ENCODE measurements at places on chromosomes 16 and 17.

DNA sequence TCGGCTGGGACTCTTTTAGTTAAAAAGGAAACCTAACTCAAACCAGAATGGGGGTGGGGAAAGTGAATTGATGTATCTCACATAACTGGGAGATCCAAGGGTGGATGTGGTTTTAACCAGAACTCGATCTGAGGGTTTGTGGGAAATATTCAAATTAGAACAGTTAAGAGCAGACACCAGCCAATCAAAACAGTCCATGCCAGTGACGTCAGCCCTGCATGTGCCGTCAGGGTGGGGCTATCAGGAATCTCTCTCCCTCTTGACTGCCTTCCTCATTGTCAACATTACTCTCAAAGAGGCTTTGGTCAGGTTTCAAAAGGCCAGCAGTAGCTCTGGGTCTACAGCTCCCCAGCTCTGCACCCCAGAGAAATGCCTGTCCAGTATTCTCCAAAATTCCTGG is 94.2 kb upstream of the HSBP1 start:
- peak; percentile 67 for DNase-seq

DNA sequence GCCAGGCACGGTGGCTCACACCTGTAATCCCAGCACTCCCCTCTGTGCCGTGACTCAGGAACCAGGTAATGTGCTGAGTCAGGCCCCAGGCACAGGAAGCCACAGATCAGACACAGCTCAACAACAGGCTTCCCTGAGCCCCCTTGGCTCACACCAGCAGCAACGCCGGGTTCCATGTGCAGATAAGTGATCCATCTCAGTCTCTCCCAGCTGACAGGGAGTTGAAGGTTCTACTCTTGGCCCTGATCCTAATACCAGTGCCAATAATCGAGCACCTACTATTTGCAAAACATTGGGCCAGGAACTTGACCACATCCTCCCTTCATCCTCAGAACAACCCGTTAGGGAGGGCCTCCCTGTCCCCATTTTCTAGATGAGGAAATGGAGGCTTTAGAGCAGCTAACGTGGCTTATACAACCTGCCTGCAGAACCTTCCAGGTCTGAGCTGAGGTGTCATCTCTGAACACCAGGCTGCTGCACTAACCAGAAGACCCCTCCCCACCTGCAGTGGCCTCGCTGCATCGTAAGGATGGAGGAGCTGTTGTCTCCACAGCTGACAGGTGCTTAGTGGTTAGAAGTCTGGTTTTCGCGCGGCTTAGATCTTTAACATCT is 64.8 kb upstream of the AMZ2 start:
- DNase-seq = no peak

GRCh38 chr17:81576621-81577277 is 24.6 kb upstream of the FAAP100 start:
- peak; percentile 88 for DNase-seq

DNA sequence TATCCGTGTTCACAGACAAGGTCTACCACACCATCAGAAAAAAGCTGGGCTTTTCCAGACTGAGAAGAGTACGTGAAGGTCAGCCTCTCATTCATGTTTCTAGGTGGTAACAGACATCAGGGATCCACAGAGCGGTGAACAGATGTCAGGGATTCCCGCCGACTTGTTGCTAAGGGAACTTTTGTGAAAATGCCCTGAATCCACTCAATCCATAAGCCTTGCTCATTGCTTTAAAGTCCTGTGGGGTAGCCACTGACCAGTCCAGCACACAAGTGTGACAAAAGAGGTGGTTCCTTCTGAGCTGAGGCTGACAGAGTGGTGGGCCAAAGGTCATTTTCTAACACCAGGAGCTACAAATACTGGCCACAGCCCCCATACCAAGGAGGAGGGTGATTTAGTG is 5.9 kb downstream of the GAS7 start:
- no peak for DNase-seq

- no peak for DNase-seq
These were observed 14.3 kb downstream of the DYNLL2 start for GRCh38 chr17:58097384-58098088.

DNA sequence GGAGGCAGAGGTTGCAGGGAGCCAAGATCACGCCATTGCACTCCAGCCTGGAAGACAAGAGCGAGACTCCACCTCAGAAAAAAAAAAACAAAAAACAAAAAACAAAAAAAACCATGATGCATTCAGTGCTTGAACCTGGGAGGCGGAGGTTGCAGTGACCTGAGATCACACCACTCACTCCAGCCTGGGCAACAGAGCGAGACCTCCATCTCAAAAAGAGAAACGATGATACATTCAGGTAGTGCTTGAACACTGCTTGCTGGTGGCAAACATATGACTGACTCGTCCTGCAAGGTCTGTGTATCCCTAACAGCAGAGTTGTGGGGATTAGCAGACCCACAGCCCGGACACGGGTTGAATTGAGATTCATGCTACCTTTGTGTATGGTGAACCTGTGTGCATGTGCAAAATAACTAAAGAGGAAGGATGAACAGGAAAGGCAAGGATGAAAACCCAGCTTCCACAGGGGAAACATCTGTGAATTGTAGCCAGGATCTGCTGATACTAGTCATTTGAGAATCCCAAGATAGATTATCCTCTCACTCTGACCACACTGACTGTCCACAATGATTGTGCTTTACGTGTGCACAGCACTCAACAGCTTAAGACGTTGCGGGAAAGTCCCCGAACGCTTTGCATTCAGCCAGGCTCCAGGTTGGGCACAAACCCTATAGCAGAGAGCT is 52.4 kb upstream of the MRPS23 start:
- no peak for DNase-seq

GRCh38 chr17:8835106-8835505 is 32.4 kb downstream of the PIK3R6 start:
- no peak for DNase-seq

GRCh38 chr16:57413733-57414132 is 9.2 kb downstream of the CCL17 start:
- no peak for DNase-seq

GRCh38 chr17:77821114-77821513 is 137.4 kb upstream of the TNRC6C start:
- no peak for DNase-seq

DNA sequence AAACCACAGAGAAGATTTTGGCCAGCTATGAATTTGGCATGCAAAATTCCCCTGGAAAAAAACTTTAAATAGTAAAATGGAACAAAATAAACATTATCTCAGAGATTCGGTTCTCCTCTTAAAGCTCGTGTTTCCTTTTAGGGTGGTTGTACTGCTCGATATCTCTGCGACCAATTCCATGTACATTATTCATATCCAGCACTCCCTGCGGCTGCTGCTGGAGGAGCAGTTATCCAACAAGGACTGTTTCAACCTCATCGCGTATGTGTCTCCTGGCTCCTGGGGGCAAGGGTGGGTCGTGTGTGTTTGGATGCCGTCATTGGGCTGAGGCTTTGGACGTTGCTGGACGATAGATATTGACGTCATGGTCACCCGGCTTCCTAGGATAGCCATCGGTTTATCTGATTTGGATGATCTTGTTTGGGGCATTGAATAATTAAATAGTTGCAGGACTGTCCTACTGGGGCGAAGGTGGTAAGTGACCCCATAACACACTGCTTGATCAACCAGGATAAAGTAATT is 33.8 kb downstream of the VWA3A start:
- no peak for DNase-seq

DNA sequence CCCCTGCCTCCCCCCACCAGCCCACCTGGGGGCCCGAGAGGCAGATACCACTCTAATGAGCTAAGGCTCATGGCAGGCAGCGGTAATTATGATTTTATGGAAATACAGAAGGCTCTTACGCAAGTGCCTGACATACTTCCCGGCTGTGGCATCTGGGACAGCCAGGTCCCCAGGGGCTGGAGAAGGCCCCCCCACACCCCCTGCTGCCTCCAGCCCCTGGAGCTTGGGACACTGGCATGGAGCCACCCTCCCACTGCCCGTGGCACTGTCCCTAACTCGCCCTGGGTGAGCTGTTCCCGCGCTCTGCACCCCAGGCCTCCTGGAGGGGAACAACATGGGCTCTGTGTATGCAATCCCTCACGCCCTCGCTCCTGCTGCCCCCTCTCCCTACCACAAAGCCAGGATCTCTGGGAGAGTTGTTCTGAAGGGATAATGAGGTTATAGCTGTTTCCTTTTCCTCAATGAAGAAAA is 5.4 kb upstream of the STAC2 start:
- DNase-seq = no peak

DNA sequence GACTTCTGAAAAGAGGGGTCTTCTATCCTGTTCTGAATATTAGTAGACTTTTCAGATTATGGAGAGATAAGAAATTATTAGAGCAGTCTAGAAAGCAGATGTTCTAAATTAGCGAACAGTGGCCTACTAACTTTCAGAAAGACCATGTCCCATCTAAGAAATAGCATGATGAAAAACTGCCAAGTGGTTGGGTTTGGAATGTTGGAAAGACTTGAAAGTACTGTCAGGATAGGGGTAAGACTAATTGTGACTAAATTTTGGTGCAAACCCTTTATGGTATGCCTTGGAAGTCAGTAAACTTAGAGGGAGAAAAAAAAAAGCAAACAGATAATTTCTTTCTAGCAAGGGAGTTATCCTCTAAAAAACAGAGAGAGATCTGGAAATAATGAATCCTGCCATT is 41.1 kb downstream of the TANGO6 start:
- DNase-seq = no peak

GRCh38 chr17:3400055-3400454 is 1.8 kb upstream of the OR1E1 start:
- no peak for DNase-seq

DNA sequence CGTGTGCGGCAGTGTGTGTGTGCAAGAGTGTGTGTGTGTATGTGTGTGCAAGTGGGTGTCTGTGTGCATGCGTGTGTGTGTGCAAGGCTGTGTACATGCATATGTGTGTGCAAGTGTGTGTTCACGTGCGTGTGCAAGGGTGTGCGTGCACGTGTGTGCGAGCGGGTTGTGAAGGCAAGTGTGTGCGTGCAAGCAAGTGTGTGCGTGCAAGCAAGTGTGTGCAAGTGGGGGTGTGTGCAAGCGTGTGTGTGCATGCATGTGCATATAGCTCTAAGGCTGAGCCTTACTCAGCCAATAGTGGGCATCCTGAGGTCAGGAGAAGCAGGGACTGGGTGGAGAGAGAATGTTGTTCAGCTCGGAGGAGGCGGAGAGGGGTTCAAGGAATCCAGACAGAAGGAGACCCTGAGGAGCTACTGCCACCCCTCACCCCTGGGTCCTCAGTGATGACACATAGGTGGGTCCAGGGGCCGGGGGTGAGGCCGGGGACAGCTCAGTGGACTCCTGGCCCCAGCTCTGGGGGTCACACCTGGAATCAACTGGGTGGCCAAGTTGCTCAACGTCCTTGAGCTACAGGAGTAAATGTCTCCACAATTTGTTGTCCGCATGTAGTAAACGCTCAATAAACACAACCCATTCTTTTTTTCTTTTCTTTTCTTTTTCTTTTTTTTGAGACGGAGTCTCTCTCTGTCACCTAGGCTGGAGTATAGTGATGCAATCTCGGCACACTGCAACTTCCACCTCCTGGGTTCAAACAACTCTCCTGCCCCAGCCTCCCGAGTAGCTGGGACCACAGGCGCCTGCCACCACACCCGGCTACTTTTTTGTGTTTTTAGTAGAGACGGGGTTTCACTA is 1.8 kb downstream of the PRR29 start:
- DNase-seq = no peak

DNA sequence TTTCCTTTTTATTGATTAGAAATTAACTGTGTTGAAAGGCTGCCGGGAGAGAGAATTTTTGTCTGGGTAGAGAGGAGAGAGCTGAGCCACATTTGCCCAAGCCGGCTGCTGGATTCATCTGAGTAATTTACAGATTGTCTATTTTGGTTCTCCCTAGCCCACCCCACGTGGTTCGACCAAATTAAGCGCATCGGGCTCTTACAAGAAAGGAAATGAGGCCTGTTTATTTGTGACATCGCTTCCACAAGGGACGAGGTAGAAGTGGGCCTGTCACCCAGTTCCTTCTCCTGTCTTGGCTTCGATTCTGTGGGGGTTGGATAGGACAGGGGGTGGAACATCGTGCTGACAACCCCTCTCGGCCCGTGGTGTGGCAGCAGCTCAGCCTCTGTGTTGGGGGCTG is 42.9 kb downstream of the SYT17 start:
- no peak for DNase-seq

DNA sequence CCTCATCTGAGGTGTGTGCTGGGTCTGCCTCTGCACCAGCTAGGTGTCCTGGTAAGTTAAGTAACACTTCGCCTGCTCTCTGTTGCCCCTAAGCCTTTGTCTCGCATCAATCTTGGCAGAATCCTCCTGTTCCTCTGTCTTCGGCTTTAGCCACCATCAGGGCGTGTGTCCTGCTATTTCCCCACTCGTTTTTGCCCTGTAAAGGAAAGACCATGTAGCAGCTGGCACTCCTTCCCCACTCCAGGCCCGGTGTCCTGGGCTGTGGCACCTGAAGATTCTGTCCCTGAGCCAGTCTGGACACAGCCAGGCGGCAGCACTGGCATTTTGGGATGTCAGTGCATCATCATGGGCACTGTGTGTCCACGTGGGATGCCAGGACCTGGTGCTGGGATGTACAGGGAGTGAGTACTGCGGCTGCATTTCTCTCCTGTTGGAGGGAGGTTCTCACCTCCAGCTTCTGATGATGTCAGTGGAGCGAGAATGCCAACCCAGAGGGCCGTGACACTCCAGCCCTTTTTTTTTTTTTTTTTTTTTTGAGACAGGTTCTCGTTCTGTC is 26.2 kb upstream of the FOXK2 start:
- DNase-seq = peak; percentile 41

DNA sequence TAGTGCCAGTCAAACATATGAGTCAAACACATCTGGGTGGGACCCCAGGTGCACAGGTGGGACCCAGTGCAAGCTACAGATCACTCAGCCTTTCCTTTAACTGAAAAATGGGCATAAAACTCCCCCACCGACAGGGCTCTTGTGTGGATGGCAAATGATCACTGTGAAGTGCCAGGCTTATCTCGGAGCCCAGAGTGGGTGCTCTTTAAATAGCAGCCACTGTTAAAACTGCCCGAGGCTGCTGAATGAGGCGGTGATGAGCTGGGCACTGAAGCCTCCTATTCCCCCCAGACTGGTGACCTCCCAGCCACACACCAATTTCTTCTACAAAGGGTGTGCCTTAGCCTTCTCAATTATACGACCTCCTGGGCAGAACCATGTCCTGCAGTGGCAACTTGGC is 433.8 kb downstream of the SLC39A11 start:
- no peak for DNase-seq

DNA sequence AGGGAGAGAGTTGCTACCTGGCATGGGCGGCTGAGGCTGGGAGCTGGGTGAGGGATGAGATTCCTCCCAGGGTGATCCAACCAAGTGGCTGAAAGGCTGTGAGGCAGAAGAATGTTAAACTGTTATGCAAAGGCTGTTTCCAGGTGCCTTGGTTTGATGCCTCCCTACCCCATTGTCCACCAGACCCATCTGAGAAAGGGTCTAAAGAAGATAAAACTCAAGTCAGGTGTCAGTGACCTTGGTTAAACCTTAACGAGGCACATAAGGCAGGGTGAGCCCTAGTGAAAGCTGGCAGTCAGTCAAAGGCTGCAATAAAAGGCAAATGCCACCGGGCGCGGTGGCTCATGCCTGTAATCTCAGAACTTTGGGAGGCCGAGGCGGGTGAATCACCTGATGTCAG is 23.8 kb downstream of the LDHD start:
- no peak for DNase-seq

DNA sequence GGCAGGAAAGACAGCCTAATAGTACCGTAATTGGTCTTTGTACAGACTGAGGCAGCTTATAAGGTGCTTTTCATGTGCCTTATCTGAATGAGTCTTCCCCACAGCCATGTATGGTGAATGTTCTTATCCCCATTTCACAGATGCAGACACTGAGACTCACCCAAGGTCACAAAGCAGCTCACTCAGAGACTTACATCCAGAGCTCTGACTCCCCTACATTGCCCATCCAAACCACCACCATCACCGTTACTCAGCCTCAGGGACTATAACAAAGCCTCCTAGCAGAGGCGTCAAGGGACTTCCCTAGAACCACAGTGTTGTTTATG is 627 bp upstream of the GPR179 start:
- DNase-seq = no peak
